ENCODE measurements at places on chromosomes 3 and 15.
A peak's percentile ranks its signal among the peaks of the same experiment; 100 is the strongest.

GRCh38 chr3:10554746-10555145, 49.4 kb upstream of the ATP2B2 start:
- H3K4me1 ChIP-seq: peaks cover 11% of the 10 kb centered on the region
- H3K4me3 ChIP-seq: no peak overlapping the region
- no peaks in the 10 kb centered on the region for H3K36me3 ChIP-seq
- no peak overlapping the region for H3K27ac ChIP-seq
- H3K27me3 ChIP-seq: no peaks in the 10 kb centered on the region

DNA sequence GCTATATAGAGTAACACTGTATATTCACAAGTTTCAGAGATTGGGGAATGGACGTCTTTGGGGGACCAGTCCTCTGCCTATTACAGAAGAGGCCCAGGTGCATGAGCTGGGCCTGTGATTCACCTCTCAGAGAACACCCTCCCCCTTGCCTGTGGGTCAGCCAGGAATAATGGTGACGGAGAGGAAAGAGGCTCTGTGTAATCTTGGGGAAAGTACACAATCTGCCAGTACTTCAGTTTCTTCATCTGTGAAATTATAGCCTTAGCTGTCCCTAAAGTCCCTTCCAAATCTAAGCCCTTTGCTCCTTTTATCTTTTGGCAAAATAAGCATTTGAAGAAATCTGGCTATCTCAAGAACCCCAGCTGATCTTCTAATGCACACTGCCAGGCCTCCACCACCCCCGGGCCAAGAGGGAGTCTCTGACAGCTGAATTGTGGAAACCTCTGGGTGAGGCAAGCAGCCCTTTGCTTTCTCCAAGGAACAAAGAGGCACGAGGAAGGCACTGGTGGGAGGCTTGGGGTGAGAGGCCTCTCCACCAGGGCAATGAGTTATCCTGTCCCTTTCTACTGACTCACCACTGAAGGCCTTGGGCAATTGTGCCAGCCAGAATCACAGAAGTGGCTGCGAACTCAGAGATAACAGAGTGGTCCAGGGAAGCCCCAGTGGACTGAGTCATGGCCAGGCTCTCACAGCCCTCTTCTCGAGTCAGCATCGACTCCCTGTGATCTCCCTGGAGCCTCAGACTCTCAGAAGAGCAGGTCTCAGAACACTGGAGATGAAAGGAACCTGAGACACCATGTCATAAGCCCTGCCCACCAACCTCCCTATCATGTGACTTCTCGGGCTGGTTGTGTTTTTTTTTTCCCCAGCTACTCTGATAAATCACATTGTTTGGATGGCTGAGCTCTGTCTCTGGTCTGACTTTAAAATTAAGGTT, 31.8 kb downstream of the CCNL1 start:
- H3K27ac ChIP-seq: peak overlapping the region; percentile 80
- no peaks in the 10 kb centered on the region for H3K36me3 ChIP-seq
- H3K4me1 ChIP-seq: peaks cover 44% of the 10 kb centered on the region

DNA sequence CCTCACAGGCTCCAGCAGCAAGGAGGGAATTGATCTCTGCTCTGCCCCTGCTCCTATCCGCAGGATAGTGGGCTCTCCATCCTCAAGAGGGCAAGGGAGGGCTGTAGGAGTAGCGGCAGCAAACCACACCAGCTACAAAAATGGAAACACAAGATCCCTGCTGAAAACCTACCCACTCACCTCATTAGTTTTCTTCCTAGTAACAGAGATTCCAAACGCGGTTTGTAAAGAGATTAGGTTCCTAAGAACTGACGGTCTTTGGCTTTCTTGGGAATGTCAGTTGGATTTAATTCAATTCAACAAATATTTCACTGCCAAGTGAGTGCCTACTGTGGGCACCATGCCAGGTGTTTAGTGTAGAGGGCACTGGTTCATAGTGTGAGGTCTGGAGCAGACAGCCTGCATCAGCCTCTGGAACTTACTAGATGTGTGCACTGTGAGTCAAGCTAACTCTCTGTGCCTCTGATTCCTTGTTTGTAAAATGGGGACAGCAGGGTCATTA, 84.7 kb downstream of the MRPL46 start:
- H3K27me3 ChIP-seq: no peaks in the 10 kb centered on the region
- H3K36me3 ChIP-seq: no peaks in the 10 kb centered on the region
- no peak overlapping the region for H3K27ac ChIP-seq

DNA sequence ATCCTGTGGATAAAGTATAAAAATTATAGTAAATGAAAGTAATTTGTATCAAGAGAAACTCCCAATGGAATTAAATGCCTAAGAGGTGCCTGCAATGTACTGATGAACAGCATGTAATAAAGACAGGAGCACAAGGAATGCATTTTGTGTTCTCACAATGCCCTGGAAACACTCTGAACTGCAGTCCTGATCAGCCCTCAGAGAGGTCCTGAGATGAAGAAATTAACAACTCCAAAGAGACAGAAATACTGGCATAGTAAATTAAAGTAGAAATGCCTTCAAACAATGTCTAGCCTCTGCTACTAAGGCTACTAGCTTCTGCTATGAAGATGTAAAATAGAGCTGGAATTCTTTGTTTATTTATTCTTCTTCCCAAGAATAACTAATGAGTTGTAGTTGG, 59.9 kb downstream of the CFAP20DC start:
- DNase-seq: no peak
- no peaks in the 10 kb centered on the region for H3K4me1 ChIP-seq
- peaks cover 3% of the 10 kb centered on the region for H3K27me3 ChIP-seq
- H3K36me3 ChIP-seq: no peaks in the 10 kb centered on the region
- no peak overlapping the region for H3K4me3 ChIP-seq

- no peaks in the 10 kb centered on the region for H3K36me3 ChIP-seq
- no peak overlapping the region for H3K4me3 ChIP-seq
- no peaks in the 10 kb centered on the region for H3K27me3 ChIP-seq
- no peak for DNase-seq
Measured at GRCh38 chr3:193270451-193270850, 29.4 kb downstream of the PLAAT1 start.

DNA sequence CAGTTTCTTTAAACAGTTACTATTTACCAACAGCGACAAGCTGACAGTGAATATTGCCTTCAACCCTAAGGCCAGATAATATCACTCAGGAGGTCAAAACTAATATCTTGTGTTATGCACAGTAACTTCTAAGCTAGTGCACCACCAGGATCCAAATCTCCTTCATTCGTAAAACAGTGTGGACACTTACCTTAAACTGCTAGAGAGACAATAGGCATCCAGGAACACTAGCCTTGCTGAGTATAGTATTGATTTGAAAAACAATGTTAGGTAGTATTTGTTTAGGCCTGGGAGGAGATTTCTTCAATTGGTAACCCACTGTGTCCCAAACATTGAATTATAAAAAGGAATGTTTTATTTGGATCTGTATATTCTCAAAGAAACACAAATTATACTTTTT, 707.9 kb upstream of the UBE2E2 start:
- H3K27me3 ChIP-seq: no peaks in the 10 kb centered on the region
- H3K4me1 ChIP-seq: no peaks in the 10 kb centered on the region
- H3K4me3 ChIP-seq: no peak overlapping the region
- DNase-seq: no peak
- no peak overlapping the region for H3K27ac ChIP-seq
- H3K36me3 ChIP-seq: no peaks in the 10 kb centered on the region

- H3K27me3 ChIP-seq: no peaks in the 10 kb centered on the region
- no peaks in the 10 kb centered on the region for H3K4me1 ChIP-seq
- no peak overlapping the region for H3K27ac ChIP-seq
- no peak for DNase-seq
Measured at GRCh38 chr3:59540696-59541095, 490.9 kb upstream of the CFAP20DC start.

DNA sequence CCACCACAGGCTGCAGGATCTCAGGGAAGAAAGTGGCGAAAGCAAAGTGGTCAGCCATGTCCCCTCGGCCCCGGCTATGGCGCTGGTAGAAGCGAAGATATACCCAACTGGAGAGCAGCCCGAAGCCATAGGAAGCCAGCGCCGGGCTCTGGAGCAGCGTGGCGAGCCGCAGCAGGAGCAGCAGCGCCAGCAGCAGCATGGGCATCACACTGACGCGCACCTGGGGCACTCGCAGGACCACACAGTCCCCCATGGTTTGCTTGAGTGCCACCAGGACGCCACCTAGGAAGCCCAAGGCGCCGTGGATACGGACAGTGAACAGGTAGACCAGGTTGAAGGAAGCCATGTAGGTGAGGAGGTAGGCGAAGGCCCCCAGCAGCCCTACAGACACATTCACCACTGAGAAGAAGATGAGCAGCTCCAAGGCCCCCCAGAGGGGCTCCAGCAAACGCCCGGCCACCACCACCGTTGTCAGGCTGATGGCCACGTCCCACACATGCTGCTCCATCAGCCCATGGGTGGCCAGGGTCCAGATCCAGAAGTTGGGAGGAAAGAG, 888 bp downstream of the TMEM115 start:
- no peak for DNase-seq
- peaks cover 49% of the 10 kb centered on the region for H3K36me3 ChIP-seq
- no peaks in the 10 kb centered on the region for H3K27me3 ChIP-seq

- H3K4me1 ChIP-seq: no peaks in the 10 kb centered on the region
- H3K27me3 ChIP-seq: no peaks in the 10 kb centered on the region
- DNase-seq: no peak
- H3K36me3 ChIP-seq: no peaks in the 10 kb centered on the region
- H3K27ac ChIP-seq: no peak overlapping the region
Measured at GRCh38 chr15:80673561-80674244, 21.4 kb upstream of the ABHD17C start.

GRCh38 chr15:63461230-63461985, 43.0 kb upstream of the USP3 start:
- no peak for DNase-seq
- H3K27ac ChIP-seq: no peak overlapping the region
- no peak overlapping the region for H3K4me3 ChIP-seq

GRCh38 chr15:85071061-85071460, 89.4 kb downstream of the PDE8A start:
- H3K36me3 ChIP-seq: no peaks in the 10 kb centered on the region
- no peaks in the 10 kb centered on the region for H3K27me3 ChIP-seq
- H3K27ac ChIP-seq: no peak overlapping the region
- no peaks in the 10 kb centered on the region for H3K4me1 ChIP-seq

GRCh38 chr3:113532698-113533533, 561 bp downstream of the SIDT1 start:
- no peak for DNase-seq
- H3K36me3 ChIP-seq: no peaks in the 10 kb centered on the region
- H3K27ac ChIP-seq: peak overlapping the region; percentile 95
- H3K4me1 ChIP-seq: peaks cover 28% of the 10 kb centered on the region

GRCh38 chr3:42662813-42663535, 9.5 kb downstream of the ZBTB47 start:
- no peak for DNase-seq
- H3K27ac ChIP-seq: no peak overlapping the region
- H3K27me3 ChIP-seq: no peaks in the 10 kb centered on the region

- DNase-seq: no peak
- H3K4me3 ChIP-seq: no peak overlapping the region
- no peaks in the 10 kb centered on the region for H3K36me3 ChIP-seq
- H3K4me1 ChIP-seq: no peaks in the 10 kb centered on the region
- no peaks in the 10 kb centered on the region for H3K27me3 ChIP-seq
- no peak overlapping the region for H3K27ac ChIP-seq
Measured at GRCh38 chr3:60898321-60898720, 352.9 kb downstream of the FHIT start.

DNA sequence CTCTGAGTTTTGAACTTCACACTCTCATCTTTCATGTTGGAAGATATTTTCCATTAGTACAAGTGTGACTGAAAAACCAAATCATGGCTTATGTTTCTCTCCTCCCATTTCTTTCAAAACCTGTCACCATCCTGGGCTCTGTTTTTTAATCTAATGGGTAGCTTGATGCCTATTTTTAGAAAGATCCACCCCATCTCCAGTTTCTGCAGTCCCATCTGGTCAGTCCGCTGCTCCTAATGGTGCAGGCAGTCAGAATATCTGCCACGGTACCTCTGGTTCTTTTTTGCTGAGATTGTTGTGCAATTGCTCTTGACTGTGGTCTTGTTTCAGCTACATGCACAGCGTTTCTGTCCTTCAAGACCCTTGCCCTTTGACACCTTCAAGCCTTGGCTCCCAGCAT, 240.9 kb upstream of the CADM2 start:
- no peak overlapping the region for H3K27ac ChIP-seq
- H3K36me3 ChIP-seq: no peaks in the 10 kb centered on the region
- no peaks in the 10 kb centered on the region for H3K27me3 ChIP-seq
- DNase-seq: no peak
- no peak overlapping the region for H3K4me3 ChIP-seq

DNA sequence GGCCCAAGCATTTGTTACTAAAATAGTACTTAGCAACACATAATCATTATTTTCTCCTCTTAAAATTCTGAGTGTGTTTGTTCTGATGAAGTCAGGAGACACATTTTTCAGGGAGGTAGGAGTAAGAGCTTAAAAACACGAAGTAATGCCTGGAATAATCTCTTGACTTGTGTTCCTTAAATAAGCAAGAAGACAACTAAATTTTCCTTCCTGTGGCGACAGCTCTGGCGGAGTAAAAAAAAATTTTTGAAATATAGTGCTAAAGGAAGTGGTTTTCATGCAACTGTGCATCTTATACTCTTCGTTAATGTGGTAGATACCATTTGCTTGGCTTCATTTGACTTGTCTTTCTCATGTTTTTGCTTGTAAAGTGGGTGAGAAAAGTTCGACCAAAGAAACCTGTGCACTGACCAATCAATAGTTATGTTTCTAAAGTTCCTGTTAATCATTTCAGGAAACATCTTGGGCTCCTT, 11.1 kb upstream of the MBNL1 start:
- H3K27ac ChIP-seq: peak overlapping the region; percentile 83
- no peaks in the 10 kb centered on the region for H3K27me3 ChIP-seq
- DNase-seq: peak; percentile 69
- peaks cover 79% of the 10 kb centered on the region for H3K4me1 ChIP-seq
- H3K36me3 ChIP-seq: no peaks in the 10 kb centered on the region
- H3K4me3 ChIP-seq: peak overlapping the region; percentile 45

- no peaks in the 10 kb centered on the region for H3K36me3 ChIP-seq
- H3K4me3 ChIP-seq: peak overlapping the region; percentile 69
- no peak for DNase-seq
- no peaks in the 10 kb centered on the region for H3K27me3 ChIP-seq
- peak overlapping the region; percentile 77 for H3K27ac ChIP-seq
Measured at GRCh38 chr3:12995389-12996180, 77.6 kb downstream of the IQSEC1 start.

DNA sequence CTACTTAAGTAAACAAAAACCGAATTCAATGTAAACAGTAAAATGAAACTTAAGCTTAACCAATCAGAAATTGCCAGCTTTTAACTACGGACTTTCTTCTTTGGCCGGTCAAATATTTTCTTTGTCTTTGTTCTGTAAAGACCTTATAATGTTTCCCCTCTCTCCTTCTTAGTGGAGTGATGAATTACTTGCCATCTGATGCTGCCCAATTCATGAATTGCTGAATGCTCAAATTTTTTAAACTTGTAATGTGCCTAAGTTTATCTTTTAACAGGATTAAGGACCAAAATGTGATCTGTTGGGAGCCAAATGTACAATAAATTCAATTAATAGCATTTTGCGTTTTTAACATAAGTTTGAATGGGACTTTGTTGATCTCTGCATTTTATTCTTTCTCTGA, 345.8 kb upstream of the CBLB start:
- no peaks in the 10 kb centered on the region for H3K27me3 ChIP-seq
- H3K36me3 ChIP-seq: no peaks in the 10 kb centered on the region
- no peak overlapping the region for H3K4me3 ChIP-seq
- no peak for DNase-seq
- no peak overlapping the region for H3K27ac ChIP-seq

Data from naive thymus-derived CD4-positive, alpha-beta T cell (primary cell).